HepG2 (cell line): ENCODE measurements at places on chromosomes 5 and 9. TPM values are rescaled to one million over a fixed set of nuclear protein-coding genes. Genes with fewer than 3 reads are reported as not detected.

The SPINK4 gene
- total RNA-seq, result 0.53 and 0.98 TPM in 2 replicates

The CD72 gene
- 0.18 TPM in 1 of 2 replicates, not detected in the other for total RNA-seq

DNA sequence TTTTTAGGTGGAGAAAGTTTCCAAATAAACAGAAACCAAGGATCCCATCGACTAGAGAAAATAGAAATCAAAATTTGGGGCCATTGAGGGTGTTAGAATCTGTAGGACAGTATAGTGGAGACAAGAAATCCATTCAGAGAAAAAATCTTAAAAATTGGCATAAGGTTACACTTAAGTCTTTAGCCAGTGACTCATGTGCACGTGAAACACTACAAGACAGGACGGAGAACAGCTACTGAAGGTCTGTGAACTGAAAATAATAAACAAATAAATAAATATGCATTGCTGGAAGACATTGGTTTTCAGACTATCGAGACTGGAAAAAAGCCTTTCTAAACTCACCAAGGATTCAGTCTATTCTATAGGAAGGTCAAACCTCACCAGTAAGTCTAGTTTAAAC, 1955.5 kb downstream of the MAT2B start:
- DNase-seq, result no peak

GRCh38 chr5:141778206-141778605, 96.2 kb upstream of the ARAP3 start:
- DNase-seq, result no peak

DNA sequence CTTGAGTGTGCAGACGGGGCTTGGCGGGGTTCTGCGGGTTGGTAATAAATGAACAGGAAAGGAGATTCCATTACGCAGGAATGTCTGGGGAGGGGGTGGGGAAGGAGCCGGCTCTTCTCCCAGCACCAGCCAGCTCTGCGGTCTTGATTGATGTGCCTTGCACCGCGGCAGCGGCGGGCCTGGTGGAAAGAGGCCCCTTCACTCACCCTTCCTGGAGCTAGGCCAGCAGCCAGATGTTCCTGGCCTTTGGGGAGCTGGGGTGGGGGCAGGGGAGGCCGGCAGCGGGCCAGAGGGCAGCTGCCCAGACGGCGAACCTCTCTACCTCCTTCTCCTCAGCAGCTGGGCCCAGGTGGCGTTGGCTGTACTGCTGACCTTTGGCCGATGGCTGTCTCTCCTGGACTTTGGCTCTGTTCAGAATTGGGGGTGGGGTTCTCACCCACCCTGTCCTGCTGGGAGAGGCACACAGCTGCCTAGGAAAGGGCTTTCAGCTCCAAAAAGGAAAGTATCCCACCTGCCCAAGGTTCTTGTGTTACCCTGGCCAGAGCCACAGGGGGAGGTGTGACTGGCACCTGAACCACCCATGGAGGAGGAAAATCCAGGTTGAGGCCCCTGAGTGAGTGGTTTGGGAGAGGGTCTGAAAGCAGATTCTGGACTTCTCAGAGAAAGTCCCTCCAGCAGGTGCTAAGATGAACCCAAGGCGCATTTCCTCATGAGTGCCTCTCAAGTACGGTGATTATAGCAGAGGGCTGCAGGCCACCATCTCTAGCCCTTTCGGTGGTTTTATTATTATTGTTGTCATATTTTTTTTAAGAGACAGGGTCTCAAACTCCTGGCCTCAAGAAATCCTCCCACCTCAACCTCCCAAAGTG, 58.0 kb upstream of the SYNPO start:
- peak; percentile 62 for DNase-seq

- no peak for DNase-seq
Measured at GRCh38 chr5:138606378-138607064, 31.3 kb upstream of the HSPA9 start.

DNA sequence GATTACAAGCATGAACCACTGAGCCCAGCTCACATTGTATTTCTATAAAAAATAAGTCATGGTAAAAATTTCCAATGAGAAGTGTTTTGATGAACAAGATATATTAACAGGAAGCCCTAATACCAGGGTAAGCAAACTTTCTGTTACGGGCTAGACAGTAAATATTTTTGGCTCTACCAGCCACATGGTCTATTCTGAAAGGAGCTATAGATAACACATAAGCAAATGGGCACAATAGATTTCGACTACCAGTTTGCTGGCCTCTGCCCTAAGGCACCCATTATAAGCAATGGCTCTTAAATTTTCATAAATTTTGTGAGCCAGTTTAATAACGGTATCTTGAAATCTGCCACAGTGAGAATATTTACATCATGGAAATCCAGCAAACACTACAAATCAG, 8.1 kb downstream of the UBQLN1 start:
- no peak for DNase-seq

DNA sequence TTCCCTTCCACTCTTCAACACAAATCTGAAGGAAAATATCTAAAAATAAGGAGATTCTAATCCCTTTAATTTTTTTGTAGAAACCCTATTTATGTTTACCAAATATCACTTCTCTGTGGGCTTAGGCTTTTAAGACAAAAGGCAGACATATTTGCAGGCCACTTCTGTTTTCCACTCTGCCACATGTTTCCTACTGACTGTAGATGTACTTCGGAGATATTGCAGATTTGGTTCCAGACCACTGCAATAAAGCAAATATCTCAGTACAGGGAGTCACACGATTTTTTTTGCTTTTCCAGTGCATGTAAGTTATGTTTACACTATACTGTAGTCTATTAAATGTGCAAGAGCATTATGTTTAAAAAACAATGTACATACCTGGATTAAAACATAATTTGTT, 219.0 kb downstream of the SREK1 start:
- DNase-seq, result no peak

- DNase-seq, result peak; percentile 10
Measured at GRCh38 chr5:158074992-158075769, 216.2 kb upstream of the CLINT1 start.
